ENCODE measurements at places on chromosomes 3 and 15.

GRCh38 chr3:53846134-53846850 is at the start of the genes CHDH and IL17RB:
CHDH (minus strand) TSS chr3:53846419; CDS start chr3:53824008, 22,411 bp downstream.
IL17RB (plus strand) TSS chr3:53846568; CDS start chr3:53846589, 21 bp downstream.
- peak; percentile 53 for DNase-seq

GRCh38 chr3:185709251-185709955 is 115.4 kb downstream of the IGF2BP2 start:
- no peak for DNase-seq

DNA sequence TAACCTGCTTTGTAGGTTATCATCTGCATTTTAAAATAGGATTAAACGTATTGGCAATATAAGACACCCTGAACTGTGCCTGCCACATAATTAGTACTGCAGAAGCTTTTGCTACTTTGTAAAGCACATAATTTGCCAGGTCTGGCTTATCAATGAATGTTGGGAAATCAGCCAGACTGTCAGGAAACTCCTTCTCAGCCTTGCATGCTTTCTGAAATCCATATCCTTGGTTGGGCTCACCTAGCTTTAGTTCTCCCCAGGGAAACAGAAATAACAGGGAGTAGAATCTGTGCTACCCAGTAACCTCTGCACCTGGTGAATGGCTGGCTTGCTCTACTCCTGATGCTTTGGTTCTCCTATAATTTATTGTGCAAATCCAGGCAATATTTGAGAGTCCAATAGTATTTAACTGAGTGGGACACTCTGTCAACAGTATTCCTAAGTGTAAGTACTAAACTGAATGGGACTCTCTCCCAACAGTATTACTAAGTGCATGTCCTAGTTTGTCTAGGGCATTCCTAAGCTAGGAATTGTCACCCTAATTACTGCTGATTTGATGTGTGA is 354.5 kb downstream of the WDR72 start:
- DNase-seq: no peak

GRCh38 chr15:27885201-27885600 is 213.9 kb downstream of the OCA2 start:
- DNase-seq: no peak

DNA sequence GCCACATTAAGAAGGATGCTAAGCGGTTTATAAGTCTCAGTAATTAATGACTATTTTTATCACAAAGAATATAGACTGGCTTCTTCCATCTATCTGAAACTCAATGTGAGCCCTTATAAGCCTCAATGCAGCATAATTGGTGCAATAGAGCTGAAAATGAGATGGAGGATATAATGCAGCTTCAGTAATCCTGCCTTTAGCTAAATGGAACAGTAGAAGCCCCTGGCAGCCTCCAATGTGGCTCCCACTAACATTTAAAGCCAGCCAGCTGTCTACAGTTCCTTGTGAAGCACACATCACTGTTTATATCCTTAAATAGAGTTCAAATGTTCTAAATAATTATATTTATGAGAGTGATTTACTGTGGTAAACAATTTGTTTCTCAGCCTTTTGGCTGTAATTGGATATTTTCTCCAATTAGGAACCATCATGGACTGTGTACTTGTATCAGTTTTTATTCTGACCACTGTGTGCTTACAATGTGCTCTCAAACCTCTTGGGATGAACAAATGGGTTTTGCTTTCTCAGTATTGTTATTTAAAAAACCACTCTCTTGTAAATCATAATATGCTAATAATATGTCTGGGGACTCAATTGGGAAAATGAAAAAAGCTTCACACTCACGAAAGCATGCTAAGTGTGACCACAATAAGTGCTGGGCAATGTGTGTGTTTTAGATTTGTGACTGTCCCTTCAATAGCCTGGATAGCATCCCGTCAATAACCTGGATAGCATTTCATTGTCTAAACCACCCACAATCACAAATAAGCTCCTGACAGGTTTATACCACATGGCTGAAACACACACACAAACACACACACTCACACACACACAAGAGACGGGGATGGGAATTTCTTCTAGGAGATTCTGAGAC is 366.6 kb downstream of the GBE1 start:
- no peak for DNase-seq

DNA sequence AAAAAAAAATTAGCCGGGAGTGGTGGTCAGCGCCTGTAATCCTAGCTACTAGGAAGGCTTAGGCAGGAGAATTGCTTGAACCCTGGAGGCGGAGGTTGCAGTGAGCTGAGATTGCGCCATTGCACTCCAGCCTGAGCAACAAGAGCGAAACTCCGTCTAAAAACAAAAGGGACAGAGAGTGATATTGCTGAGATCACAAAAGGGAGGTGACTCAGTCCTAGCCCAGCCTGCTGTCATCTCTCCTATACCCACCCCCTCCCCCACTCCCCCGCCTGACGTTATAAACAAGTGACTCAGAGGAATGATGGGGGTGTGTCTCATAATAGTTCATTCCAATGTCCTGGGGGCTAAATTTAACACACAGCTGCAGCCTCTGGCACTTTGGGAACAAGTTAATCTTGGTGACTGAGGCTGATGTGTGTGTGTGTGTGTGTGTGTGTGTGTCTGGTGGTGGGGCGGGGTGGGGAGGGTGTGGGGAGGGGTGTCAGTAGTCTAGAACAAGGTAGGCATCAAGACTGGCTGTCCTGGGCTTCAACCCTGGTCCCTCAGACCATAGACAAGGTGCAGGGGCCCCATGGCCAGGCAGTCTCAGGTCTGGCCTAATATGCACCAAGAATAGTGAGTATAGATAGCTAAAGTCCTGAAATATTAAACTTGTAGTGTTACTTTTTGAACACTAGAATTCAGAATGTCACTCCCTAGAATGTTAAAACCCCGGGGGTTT is 1.3 kb upstream of the KLHL40 start:
- DNase-seq: peak; percentile 93

- no peak for DNase-seq
Measured at GRCh38 chr3:149647812-149648211, 10.0 kb downstream of the WWTR1 start.

DNA sequence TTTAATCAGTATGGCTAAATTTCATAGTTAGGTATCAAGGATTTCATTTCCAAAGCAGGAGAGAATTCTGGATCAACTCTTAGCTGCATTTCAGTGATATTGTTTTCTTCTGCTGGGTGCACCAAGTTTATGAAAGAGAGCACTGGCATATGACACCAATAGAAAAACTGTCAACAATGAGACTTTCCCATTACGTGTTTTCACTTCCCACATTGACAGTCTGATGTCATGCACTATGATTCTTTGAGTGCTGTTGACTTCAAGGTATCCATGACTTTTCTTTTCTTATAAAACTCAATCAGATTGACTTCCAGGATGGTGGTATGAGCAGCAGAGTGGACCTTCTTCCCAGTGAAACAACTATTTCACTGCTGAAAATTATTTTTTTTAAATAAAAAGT is 476.1 kb downstream of the EDEM1 start:
- DNase-seq: no peak

- no peak for DNase-seq
Measured at GRCh38 chr3:39098473-39099000, 8.9 kb downstream of the GORASP1 start.

DNA sequence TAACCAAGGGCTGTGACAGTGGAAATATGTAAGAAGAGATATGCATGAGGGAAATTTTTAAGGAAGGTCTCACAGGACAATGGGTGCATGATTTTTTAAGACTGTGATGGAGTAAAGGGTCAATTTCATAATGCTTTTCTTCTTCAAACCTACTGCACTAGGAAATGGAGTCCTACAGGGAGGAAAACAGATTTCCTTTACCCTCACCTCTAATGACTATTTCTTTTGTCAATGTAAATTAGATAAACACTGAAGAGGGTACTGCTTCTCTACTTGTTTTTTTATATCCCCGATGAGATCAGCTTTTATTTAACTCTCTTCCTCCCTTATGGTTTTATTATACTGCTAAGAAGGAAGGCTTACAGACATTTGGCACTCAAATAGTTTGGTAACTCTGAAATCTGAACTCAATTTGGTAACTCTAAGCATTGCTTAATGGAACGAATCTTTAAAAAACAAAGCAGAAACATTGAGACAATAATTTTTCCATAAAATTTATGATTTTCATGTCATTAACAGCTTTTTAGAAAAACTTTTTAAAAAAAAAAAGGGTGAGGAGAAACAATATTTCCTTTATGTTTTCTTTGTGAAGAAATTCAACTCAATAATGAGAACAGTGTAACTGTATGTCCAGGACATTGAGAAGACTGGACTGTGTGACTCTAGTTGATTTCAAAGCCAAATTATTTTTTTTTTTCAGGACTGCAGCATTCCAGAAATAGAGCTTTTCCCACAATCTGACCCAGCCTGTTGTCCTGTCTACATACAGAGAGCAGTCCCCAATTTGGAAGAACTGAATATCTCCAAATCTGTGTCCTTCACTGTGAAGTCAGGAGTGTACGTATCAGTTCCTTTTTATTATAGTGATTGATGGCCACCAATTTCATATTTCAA is 64.4 kb downstream of the CRYBG3 start:
- DNase-seq: no peak

GRCh38 chr3:128347282-128347681 is 119.4 kb downstream of the DNAJB8 start:
- DNase-seq: no peak

Measured in head of caudate nucleus (tissue), 42 donors.